Stimulated activated CD8-positive, alpha-beta memory T cell treated with anti-CD3 and anti-CD28 coated beads, Interleukin-2, amount 100 ng/mL, for 1 hour (primary cell): ENCODE measurements at places on chromosomes 7 and 10.
A peak's percentile ranks its signal among the peaks of the same experiment; 100 is the strongest.

DNA sequence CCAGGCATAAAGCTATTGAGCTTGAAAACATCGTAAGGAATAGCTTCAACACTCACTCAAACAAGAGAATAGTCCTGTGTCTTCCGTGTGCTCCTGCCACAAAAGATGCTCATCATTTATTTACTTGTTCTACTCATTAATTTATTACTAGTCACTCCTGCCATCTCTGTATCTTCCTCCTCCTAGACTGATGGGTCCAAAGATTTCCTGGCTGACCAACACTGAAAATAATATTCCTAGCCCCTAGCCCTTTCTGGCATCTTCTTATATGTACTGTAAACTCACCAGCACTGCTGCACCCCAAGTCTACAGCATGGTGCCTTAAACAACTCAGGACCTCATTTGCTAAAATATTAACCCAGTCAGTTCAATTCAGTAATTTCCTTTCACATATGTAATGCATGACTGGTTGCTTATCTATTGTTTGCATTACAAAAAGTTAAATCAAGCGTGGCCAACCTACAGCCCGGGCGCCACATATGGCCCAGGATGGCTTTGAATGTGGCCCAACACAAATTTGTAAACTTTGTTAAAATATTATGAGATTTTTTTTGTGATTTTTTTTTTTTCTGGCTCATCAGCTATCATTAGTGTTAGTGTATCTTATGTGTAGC lies 86.7 kb upstream of the GSDME start:
- no peak for DNase-seq

- DNase-seq, result peak; percentile 49
These were observed 1.3 kb upstream of the ACHE start for GRCh38 chr7:100896732-100897608.

- no peak for DNase-seq
These were observed 207.6 kb downstream of the AHR start for GRCh38 chr7:17506095-17506494.

- DNase-seq, result no peak
These were observed 77.9 kb downstream of the SGMS1 start for GRCh38 chr10:50545846-50546245.

GRCh38 chr10:102869258-102870198 lies at the start of gene AS3MT:
Gene AS3MT (plus strand): TSS chr10:102869470. CDS start chr10:102869593, 123 bp downstream.
- no peak for DNase-seq

DNA sequence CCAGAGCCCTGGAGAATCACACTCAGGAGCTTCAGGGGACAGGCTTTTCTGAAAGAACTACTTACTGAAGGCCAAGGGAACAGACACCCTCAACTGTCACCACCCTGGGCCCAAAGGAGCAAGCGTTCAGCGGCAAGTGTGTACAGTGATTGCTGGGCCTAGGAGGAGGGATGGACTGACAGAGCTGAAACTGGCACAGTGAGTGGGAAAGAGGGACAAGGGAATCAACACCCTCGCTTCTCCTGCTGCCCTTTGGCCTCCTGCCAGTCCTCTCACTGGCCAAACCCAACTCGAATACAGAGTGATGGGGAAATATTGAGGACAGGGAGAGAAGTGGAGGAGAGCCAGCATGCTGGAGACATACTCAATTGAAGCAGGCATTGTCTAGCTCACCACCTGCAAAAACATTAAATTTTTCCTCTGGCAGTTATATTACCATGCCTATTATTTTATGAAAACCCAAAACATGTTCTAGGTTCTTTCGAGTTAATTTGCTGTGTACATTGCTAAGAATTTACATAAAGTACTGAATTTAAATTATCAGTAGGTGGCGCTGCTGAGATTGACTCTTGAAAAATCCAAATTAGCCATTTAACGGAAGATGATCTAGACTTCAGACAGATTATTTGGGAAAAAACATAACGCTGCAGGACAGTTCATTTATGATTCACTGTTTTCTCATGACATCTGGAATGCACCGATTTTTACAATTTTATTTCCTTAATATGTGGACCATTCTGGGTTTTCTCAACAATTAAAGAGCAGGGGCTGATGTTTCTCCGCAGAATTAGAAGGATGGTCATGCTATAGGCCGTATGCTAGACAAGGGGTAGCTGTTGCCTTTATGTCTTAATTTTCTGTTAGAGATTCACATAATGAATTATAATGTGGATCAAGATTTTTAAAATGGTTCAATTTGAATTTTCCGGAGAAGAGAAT lies 14.7 kb upstream of the TMEM236 start:
- DNase-seq, result no peak

DNA sequence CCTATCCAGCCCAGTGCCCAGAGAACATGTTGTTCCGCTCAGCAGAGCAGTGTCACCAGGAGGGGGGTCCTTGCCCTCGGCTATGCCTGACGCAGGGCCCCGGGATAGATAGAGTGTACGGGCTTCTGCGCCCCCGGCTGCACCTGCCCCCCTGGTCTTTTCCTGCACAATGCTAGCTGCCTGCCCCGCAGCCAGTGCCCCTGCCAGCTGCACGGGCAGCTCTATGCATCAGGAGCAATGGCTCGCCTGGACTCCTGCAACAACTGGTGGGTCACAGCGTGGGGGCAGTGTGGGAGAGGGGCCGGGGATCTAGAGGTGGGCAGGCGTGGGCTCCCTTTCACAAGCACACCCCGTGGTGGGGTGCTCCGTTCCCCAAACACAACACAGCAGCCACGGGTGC lies 31.4 kb upstream of the ZNF862 start:
- DNase-seq, result no peak

- no peak for DNase-seq
These were observed 42.4 kb downstream of the CRCP start for GRCh38 chr7:66157060-66157459.
